Right hindlimb (tissue), 1 donor: ENCODE measurements at places on chromosomes 2 and 18.

- DNase-seq = no peak
Observed at GRCh38 chr2:138475277-138475776, 26.2 kb upstream of the SPOPL start.

DNA sequence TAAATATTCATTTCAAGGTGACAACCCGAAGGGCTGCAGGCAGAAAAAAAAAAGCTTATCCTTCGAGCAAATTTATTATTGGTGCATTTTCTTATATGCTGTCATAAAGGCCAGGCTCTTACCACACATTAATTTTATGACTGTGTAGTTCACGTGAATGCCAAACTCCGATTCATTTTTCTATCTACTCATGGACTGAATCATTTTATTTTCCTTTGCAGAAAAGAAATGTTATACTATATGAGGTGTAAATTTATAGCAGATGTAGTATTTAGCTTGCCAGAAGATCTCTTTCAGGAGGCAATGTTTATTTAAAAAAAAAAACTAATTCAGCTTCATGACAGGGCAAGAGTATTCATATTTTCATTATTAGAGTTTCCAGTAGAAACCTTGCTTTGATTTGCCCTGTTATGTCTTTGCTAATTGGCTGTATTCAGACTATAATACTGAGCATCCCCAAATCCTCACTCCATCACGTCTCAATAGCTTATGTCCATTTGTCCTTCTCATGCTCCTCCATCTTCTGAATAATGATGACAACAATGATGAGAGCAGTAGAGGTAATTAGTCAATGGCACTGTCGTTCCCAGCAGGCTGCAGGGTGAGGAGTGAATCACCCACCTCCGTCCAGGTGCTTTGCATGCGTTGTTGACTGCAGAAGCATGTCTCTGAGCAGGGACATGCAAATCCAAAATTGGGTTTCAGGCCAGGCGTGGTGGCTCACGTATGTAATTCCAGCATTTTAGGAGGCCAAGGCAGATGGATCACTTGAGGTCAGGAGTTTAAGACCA lies 101.1 kb upstream of the RAB12 start:
- no peak for DNase-seq

DNA sequence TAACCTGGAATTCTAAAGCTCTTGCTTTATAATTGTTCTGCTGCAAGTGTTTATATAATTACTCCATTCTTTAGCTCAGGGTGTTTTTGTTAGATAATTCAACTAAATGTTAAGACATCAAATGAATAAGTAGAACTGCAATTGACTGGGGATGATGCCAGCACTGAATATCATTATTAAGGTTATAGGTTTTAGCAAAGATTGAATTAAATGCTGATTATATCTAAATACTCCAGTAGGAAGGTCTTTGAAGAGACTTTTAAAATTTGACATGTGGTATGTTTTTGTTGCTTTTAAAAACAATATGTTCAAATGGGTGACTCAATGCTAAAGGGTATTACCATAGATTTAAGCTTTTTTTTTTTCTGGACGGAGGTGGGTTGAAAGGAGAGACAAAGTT lies 170.1 kb upstream of the THUMPD2 start:
- no peak for DNase-seq

DNA sequence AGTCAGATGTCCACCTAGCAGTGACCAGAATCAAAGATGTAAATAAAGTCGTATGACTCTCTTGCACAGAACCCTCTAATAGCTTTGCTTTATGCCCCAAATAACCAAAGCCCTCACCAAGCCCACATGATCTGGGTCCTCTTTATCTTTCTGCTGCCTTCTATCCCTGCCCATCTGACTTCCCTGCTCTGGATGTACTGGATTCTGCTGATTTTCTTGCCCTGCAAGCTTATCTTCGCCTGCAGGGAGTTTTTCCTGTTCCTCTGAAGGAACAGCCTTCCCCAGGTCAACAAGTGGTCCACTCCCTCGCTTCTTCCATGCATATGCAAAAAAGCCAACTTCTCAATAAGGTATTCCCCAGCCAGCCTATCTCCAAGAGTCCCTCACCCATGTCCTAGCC lies 18.7 kb downstream of the IL36B start:
- no peak for DNase-seq

DNA sequence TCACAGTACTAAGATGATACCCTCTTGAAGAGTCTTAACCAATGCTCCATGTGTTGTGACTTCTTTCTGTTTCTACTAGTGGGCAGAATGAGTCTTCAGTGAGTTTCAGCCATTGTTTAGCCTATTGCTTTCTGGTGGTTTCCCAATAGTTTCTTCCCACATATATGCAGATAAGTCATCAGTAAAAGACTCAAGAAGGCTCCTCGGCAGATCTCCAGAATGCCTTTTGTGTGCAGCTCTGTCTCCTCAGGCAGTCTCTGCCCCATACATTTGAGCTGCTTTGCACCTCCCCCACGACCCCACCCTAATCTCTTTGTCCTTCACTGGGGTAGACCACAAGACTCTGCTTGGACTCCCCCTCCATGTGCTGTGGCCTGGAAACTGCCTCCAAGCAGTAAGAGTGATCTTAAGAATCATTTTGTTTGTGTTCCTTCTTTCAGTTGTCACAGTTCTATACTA lies 71.6 kb upstream of the CHRNA1 start:
- no peak for DNase-seq

GRCh38 chr2:123732563-123732962 lies 292.5 kb upstream of the CNTNAP5 start:
- DNase-seq = no peak

- DNase-seq = no peak
Observed at GRCh38 chr18:57931038-57931437, 113.0 kb upstream of the NEDD4L start.

- DNase-seq = no peak
Observed at GRCh38 chr2:54648256-54648655, 75.2 kb upstream of the EML6 start.

DNA sequence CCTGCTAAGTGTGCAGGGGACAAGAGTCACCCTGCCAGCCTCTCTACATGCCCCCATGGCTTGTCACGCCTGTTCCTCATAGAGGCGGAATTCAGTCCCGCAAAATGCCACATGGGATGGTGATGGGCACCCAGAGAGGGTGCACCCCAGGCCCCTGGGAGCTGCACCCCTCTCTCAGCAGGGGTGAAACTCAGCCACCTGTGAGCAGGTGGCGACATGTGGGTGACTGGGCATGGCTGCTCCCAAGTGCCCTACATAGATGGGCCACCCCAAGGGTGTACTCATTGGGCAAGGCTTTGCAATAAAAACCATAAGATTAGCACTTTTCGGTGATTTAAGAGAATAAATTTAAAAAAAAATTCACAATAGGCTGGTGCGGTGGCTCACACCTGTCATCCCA lies 6.3 kb downstream of the HS6ST1 start:
- DNase-seq = no peak

DNA sequence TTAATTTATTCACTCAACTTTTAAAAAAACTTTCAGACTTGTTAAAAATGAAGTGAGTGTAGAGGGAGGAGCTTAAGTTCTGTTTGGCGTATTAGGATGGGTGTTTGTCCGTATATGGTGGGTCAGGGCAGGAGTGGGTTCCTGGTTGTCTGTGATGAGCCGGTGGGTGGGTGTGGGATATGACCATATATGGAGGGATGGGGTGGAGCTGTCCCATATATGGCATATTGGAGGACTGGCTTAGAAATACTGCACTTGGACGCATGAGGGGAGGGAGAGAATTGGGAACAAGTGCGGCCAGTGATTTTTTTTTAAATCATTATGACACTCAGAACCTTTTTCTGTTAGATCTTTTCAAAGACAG lies 1.5 kb downstream of the KDM3A start:
- peak; percentile 89 for DNase-seq

DNA sequence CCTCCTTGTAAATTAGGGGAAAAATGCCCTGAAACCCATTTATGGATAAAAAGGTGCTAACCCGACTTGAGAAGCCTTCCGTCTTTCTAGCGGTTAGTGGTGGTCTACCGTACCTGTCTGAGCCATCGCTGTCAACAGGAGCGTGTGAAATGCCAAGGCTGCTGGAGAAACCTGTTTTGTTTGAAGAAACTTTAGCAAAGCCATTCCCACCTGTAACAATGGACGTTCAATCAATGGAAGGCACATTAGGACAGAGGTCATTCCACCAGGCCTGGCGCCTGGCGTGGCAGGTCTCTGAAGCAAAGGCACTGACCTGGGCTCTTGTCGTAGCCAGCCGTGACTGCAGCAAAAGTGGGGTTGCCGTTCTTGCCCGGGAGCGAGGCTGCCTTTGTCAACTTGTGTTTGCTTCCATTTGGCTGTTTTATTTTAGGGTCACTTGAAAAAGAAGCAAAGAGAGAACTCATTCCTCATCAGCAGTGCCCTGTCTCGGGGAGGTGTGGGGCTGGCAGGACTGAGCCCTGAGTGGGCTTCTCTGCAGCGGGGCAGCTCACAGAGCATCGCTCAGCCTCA lies 47.2 kb downstream of the ZAP70 start:
- DNase-seq = no peak

DNA sequence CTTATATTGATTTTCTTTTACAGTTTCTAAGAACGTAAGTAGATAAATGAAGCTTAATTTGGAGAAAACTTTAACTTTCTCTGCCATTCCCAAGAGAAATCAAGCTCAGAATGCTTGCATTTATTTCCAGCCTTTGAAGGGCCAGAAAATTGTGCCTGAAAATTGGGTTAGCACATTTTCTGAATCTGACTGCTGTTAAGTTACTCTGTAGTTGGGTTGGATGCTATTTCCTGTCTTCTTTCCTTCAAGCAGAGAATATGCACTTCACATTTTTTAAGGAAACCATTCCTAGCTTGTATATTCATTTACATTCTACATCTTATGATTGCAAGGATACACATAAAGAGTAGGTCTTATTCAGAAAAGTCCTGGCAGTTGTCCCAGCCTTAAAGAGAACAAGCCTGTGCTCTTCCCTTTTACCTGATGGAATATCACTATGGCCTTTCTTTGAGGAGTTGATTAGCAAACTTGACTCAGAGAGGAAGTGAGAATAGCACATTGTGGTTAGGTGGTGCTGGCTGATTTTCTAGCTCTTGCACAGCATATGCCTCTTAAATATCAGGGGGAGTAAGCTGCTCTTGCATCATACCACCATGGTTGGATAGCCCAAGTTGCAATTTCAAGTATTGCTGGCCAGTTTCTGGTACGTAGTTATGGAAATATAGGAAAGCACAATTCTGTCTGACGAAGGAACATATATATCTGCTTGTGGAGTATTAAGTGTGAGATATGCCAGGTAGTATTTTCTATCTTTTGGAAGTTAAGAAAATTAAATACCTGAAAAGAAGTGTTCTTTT lies 133.7 kb downstream of the COMMD1 start:
- no peak for DNase-seq

DNA sequence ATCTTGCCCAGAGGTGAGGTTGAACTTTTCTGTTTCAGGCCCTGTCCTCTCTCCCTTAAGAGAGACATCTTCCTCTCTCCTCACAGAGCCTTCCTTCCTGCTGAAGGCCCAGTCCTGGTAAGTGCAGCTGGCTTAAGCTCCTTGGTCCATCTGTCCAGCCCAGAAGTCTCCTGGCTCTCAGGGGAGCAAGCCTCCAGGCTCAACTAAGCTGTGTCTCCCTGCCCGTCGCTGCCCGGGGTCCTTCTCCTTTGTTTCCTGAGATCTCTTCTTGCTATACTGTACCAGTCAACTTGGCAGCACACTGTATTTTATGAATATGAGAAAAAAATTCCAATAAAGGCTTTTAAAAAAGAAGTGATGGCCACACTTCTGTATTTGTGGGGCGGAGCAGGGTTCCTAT lies 77.4 kb downstream of the KCNF1 start:
- DNase-seq = no peak

- DNase-seq = no peak
Observed at GRCh38 chr2:110105183-110105582, 10.4 kb downstream of the MALL start.

DNA sequence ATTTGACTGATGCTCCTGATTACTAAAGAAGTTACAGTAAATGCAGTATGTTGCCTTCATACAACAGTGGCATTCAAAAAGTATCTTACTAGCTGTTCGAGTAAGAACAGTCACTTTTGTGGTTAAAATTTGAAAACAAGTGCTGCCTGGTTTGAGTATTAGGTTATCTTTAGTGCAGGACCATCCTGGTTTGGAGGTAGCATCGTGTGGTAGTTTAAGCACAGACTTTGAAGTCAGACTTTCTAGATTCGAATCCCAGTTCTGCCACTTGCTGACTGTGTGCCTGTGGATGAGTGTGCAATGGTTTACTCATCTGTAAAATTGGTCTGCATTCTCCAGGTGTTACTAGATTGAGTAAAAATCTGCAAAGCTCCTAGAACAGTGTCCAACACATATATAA lies 96.8 kb downstream of the SGPP2 start:
- DNase-seq = no peak

- peak; percentile 68 for DNase-seq
Observed at GRCh38 chr18:49858309-49859020, 45.1 kb upstream of the ACAA2 start.

DNA sequence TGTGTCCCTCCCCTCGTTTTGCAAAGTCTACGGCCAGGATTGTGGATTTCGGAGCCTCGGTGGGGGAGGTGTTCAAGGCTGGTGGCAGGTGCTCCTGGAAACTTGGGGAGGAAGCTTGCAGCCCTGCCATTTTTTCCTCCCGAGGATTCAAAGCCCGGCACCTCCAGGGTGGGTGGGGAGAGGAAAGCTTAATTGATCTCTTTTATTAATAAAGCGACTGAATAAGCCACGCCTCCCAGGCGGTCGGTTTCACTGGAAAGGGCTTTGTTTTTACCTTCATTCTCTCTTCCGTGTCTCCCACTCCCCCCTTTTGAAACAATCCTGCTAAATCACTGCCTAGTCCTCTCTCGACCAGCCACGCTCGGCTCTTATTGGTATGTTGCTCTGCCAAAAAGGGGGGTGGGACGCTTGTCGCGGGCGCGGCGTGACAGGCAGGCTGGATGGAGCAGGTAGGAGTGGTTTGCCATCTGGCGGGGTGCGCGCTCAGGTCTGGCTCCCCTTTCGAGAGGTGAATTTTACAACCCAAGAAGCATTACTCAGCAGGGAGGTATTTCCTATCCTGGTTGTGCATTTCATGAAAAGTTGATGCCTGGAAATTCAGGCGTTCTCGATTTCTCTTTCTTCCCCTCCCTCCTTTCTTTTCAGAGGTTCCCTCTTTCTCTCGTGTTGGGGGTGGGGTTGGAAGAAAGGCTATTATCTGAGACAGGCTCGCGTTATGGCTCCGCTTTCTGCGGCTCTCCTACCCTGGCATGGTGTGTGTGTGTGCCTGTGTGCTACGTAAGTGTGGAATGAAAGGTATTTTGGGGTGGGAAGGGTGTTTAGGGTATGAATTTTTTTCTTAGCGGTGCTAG lies 1.4 kb downstream of the NEDD4L start:
- DNase-seq = peak; percentile 61

DNA sequence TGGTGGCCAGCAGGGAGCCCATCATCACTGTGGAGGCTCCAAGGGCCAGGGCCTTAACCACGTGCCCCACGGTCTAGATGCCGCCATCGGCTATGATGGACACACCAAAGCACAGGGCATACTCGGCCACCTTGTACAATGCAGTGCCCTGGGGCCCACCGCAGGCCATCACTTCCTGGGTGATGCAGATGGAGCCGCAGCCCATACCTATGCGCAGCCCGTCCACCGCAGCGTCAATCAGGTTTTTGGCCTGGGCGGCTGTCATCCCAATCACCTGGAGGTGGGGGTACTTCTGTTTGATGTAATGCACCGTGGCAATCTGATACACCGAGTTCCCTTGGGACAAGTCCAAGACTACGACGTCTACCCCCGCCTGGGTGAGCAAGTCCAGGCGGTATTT lies 153.3 kb upstream of the ZSWIM2 start:
- DNase-seq = no peak
